Fibroblast of skin of scalp (primary cell): ENCODE measurements at places on chromosomes 1 and 21.

- DNase-seq = no peak
Observed at GRCh38 chr1:60974524-60975372, 107.6 kb upstream of the NFIA start.

DNA sequence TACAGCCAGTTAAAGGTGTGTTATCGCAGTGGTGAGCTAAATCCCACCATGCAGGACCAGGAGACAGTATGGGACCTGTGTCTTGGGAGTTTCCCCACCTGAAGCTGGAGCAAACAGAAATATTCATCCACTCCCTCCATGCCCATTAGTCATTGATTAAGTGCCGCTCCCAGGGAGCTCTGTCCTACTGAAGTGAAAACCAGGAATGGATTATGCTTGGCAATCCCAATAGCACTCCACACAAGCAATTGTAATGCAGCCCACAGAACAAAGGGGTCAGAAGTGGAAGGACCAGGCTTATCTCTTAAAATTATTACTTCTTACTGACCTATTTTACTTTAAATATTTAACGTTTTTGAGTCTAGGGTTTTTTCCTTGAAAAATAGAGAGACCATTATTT lies 1005.4 kb downstream of the ADGRL2 start:
- no peak for DNase-seq

DNA sequence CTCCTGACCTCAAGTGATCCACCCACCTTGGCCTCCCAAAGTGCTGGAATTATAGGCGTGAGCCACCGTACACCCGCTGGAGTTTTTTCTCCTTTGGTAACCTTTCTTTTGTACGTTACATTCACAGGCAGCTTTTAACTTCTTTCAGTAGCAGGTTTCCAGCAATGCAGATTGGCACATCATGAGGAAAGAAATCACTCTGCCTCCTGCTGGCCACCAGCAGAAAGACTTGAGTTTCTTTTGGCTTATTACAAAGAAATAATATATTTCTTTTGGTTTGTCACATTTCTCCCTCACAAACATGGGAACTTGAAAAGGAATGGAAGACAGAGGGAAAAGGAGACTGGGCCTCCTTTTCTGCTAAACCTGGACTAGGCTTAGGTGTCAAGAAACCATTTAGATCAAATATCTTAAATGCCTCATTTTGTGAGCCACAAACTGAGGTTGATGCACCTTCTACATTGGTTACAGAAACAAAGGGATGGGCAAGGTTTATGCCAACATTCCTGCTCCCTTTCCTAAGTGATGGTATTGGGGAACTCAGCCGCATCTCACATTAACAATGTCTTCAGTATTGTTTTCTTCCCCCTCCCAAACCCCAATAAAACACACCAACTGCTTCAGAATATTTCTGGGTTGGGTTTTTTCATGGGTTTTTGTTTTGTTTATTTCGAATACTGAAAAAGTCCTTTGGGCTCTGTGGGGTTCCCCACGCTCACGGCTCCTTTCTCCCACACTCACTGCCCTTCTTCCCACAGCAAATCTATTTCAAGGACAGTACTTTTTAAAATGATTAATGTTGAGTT lies 7.7 kb downstream of the ENSA start:
- peak; percentile 61 for DNase-seq

DNA sequence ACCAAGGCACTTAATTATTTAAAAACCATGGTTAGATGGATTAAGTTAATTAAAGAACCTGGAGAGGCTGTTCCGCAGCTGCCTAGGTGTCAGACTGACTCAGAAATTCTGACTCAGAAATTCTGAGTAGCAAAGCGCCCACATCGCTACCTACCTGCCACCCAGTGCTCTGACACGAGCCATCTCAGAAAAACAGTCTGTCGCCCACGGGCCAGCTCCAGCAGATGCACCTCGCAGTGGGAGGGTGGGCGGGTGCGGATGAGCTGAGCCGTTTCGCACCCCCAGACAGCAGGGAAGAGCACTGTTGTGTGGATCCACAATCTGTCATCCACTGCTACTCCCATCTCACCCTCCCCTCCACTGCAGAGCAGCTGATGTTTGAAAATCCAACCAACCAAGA lies 13.5 kb downstream of the KCNK1 start:
- no peak for DNase-seq
